ENCODE measurements at places on chromosomes 6 and 20.
A peak's percentile ranks its signal among the peaks of the same experiment; 100 is the strongest.

- DNase-seq = no peak
Measured at GRCh38 chr6:36187446-36187845, 9.1 kb upstream of the BRPF3 start.

DNA sequence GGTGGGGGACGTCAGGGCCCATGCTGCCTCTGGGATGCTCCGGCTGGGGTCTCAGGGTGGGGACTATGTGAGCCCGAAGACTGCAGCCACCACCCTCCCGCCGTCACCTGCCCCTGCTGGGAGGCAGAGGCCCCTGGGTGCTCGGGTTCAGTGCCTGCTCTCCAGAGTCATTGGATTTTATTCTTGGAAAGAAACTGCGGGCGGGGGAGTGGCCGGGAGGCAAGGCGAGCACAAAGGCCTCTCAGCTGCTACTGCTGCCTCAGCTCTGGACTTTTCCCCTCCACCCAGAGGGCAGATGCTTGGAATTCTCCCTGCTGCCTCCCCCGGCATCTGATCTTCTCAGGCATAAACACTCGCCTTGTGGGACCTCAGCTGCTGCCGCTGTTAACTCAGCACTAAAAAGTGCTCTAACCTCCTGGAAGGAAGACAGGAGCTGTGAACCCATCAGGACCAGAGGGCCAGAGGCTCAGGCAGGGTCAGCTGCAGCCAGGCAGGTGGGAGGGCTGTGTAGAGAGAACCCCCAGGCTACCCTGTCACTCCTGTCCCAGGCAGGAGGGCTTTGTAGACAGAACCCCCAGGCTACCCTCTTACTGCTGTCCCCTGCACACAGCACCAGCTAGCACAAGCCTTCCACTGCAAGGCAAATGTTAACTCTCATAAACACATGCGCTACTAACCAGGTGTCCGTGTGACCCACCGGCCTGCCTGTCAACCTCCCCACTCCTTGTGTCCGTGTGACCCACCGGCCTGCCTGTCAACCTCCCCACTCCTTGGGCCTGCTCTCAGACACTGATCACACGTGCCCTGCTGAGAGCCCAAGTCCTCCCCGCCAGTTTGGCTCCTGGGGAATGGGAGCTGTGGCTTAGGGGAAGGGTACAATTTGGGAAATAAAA is 9.4 kb upstream of the FRMD1 start:
- DNase-seq = peak; percentile 14

DNA sequence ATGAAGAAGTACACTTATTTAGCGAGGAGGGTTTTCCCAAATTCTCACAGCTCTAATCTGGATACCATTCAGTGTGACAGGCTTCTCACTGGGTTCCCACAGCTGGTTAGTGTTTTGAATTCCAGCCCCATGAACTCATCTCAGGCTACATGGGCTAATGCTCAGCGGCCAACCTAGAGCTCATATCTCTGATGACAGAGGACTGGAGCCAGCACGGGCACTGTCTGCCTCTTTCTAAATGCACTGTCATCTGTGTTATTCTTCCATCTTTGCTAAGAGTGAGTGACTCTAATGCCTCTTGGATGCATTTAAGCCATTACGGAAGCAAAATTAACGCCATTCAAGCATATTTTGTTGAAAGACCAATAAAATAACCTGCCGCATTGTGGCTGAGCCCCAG is 308.9 kb upstream of the JAG1 start:
- DNase-seq = peak; percentile 93

DNA sequence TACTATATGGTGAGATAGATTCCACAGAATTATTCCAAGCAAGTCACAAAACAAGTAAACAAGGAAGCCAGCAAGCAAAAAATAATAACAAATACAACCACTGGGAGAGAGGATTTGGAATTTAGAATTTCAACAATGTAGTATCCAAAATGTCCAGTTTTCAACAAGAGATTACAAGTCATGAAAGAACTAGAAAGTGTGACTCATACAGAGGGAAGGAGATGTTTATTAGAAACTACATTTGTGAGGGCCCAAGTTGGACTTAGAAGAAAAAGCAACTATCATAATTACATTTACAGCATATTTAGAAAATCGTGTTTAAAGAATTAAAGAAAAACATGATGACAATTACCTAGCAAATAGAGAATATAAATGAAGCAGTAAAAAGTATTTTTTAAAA is 494.6 kb upstream of the ID4 start:
- DNase-seq = no peak

DNA sequence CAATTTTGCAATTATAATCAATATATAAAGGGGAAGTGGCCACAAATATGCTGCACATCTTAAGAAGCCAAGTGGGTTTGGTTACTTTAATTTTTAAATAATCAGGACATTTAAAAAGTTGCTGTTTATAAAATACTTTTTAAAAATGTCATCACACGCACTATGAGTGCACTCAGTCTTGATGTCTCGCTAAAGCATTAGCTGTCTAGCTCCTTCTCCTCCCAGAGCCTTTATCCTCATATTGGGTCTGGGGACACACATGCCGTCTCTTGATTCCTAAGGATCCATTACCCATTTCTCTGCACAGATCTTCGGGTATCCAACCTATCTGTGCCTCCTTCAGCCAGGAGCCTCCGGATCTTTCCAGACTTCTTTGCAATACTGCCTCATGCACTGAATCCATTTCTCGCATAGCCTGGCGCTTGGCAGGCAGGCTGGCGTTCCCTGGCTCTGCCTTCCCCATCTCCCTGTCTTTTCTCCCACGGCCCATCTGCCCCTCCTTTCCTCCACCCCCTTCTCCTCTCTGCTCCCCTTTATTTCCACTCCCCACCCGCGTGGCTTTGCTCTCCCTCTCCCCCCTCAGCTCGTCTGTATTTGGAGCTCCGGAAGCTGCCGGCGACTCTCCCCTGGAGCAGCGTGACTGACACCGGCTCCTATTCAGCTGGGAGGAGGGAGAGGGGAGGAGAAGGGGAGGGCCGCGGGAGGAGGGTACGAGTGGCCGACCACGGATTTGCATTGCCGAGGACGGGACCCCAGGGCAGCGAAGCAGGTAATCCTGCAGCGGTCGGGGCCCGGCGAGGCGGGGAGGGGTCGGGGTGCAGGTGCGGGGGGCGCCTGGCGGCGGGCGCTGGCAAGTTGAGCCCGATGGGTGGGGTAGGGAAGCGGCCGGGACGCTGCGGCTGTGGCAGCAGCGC is at the start of gene CAP2:
Gene CAP2 (plus strand): TSS at position 618 of the 914 bp plus-strand sequence. CDS start 27,961 bp downstream, outside the sequence.
- DNase-seq = peak; percentile 87

DNA sequence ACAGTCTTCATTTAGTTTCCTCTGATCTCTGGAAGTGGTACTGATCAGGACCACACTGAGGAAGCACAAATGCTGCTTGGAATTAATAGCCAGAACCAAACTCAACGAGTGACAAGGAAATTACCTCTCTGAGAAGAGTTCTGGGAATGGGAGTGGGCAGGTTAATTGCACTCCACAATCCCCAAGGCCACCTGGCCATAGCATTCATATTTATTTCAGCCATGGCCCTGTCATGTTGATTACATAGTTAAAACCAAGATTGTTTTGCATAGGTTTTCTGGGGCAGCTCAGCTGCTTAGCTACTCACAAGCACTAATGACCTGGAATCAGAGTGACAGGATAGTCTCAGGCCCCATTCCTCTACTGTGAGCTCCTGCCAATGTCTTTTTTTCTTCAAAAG is 230.2 kb upstream of the RIMS1 start:
- no peak for DNase-seq

- DNase-seq = no peak
Measured at GRCh38 chr6:126927841-126928240, 190.6 kb upstream of the RSPO3 start.

GRCh38 chr6:55833284-55833683 is 42.1 kb downstream of the BMP5 start:
- no peak for DNase-seq

All from adipocyte (in vitro differentiated cells).